ENCODE measurements at places on chromosomes 5 and 9.

GRCh38 chr9:124266139-124266825 lies 8.5 kb downstream of the NEK6 start:
- no peak for DNase-seq

DNA sequence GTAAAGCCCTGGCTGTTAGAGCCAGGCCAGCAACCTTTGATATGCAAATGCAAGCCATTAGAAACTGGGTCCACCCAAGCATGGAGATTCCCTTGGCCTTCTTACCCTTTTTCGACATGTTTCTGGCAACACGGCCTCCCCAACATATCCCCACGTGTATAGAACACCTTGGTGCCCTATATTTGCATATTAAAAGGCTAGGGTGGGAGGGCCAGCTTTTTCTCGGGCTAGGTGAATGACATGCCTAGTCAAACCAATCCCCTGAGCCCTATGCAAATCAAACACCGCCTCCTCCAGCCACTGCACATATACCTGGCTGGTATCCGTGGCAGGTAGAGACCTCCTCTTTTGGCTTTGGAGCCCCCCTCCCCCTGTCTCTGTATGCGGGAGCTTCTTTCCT lies 55.6 kb upstream of the ZFR start:
- DNase-seq, result no peak

GRCh38 chr9:104780796-104781395 lies 17.0 kb downstream of the NIPSNAP3B start:
- DNase-seq, result no peak

- DNase-seq, result no peak
Measured at GRCh38 chr5:15737871-15738664, 238.1 kb downstream of the FBXL7 start.

- DNase-seq, result no peak
Measured at GRCh38 chr9:97660340-97660739, 26.7 kb downstream of the NCBP1 start.

GRCh38 chr5:36418152-36418979 lies 116.7 kb upstream of the RANBP3L start:
- DNase-seq, result no peak

- peak; percentile 91 for DNase-seq
Measured at GRCh38 chr5:150590979-150591695, 49.3 kb upstream of the SYNPO start.

GRCh38 chr5:157477814-157478494 lies 17.9 kb downstream of the NIPAL4 start:
- no peak for DNase-seq

DNA sequence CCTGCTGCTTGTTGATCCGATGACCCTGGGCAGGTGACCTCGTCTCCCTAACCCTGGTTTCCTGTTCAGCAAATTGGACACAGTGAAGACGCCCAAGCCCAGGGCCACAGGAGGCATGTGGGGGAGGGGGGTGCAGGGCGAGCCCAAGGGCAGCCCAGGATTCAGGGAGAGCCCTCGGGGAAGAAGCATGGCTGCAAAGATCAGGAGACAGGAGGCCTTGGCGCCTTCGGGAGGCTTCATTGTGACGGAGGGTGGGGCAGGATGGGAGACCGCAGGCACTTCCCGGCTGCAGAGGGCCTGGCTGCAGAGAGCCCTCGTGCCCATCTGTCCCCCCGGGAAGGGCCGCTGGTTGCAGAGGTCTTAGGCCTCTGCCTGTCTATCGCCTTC lies 6.2 kb downstream of the ASS1 start:
- no peak for DNase-seq

DNA sequence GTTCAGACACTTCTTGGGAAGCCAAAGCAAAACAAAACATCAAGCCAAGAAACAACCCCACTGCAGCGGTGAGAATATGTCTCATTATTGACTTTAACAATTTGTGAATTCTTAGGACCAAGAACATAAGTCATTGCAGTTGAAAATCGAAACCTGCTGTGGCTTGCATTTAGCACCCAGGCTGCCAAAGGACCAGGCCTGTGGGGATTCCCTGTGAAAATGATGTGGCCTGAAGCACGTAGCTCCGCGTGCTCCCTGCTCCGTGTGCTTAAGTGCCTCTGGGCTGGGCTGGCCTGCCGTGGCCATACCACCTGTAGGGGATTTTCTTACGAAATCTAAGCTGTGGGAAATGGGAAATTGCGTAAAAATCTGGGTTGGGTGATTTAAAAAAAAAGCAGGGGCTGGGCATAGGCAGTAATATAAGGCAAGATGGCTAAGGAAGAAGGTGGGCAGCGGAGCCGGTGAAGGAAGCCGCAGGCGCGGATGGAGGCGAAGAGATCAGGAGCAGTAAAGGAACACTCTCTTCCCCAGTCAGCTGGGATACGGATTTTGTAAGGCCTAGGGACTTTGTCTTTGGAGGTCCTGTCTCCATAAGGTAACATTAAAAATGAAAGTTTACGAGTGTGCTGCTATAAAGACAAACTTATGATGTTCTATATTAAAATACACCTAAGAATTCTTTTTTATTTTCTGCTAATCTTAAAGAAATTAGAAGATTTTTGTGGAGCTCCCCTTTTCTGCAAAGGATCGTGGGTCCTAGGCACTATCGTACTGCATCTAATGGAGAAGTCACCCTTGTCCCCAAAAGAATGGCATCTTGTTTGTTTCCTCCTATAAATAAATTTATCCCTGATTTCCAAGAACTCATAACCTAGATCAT lies 189.6 kb upstream of the SEMA6A start:
- DNase-seq, result peak; percentile 66

- DNase-seq, result no peak
Measured at GRCh38 chr9:136270173-136270705, 24.6 kb upstream of the QSOX2 start.

DNA sequence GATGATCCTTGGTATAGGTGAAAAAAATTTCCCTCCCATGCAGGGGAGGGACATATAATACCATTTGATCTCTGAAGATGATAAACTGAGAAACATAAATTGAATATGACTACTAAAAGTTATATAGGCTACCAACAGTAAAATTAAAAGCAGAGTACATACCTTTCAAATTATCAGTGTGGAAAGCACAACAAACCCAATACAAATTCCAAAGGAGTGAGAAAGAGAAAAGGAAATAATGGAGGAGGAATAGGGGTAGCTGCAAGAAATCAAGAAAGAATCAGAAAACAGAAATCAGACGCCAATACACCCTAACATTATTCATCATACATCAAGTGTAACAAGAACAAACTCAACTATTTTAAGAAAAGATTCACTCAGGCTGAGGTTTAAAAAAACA lies 17.7 kb downstream of the GNAQ start:
- no peak for DNase-seq

DNA sequence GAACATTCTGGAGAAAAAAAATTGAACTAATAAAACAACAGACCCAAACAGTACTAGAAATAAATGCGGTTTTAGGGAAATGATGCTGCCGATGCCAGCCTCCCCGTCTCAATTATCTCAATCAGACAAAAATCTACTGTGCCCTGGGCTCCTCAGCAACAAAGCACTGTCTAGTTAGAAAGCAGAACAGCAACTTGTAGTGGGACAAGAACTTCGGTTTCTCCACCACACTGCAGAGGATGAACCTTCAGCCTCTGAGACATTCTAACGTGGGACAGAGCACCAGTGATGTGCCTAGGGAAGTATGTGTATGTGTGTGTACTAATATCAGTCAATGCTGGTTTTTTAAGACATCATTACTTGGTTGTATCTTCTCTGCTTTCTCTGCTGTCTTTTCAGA lies 11.1 kb upstream of the CAST start:
- DNase-seq, result no peak

GRCh38 chr9:38006163-38006562 lies 62.9 kb downstream of the SHB start:
- DNase-seq, result no peak

DNA sequence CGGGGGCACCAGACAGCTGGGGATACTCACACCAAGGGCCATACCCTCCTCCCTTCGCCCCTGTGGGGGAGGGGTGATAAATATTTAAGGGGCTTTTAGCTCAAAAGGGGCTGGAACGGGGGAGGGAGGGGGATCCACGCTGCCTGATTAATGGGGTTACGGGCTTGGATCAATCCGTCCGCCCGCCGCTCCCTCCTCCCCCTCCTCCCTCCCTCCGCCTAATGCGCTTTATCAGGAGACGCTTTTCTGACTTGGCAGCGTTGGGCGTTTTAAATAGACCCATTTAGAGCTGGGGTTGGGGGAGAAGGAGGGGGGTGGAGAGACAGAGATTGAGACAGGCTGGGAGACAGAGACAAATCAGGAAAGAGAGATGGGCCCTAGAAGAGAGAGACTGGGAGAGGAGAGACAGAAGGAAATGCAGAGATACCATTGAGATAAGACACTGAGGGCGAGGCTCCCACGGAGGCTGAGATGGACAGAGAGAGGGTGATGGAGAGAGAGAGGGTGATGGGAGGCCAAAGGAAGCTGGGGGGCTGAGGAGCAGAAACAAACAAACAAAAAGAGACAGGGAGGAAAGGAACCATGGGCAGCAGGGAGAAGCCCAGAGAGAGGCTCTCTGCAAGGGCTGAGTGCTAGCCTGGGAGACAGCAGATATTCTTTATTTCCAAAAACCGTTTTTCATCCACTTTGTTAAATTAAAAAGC lies 10.3 kb downstream of the CNTFR start:
- DNase-seq, result no peak

- DNase-seq, result no peak
Measured at GRCh38 chr5:111745075-111745739, 11.8 kb downstream of the NREP start.

- peak; percentile 79 for DNase-seq
Measured at GRCh38 chr5:180470966-180471582, 23.1 kb upstream of the CNOT6 start.

DNA sequence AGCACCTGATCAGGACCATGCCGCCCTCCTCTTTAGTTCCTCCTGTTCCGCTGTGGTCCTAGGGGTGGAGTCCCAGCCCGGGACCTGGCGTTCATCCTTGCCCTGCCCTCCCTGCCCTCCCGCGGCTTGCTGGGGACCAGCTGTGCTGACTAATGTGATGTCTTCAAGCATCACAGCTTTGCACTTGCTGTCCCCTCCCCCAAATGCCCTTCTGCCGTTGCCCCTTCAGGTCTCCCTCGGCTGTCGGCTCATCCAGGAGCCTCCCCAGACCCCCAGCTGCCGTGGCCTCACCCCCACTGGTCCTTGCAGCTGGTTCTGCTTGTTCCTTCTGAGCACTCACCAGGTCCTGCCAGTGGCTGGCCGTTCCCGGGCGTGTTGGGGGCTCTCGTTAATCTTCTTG lies 19.9 kb downstream of the RXRA start:
- DNase-seq, result no peak

- DNase-seq, result no peak
Measured at GRCh38 chr5:90438100-90438499, 28.5 kb upstream of the CETN3 start.

DNA sequence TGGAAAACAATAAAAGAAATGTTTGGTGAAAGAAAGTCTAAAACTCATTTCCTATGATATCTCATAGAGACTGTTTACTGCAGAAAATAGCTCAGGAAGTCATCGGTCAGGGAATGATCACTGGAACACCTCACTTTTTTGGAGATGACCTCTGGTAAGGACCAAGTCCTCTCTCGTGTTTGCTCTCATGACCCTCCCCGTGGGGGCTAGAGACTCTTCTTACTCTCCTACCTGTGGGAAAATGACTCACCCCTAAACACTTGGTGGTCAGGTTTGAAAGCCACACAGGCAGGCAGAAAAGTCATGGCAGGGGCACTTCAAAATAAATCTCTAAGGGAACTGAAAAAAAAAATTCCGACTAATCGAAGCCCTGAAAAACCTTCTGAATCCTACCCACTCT lies 48.2 kb downstream of the FAM240B start:
- DNase-seq, result no peak

GRCh38 chr5:168401226-168401625 lies 85.0 kb upstream of the RARS1 start:
- no peak for DNase-seq

DNA sequence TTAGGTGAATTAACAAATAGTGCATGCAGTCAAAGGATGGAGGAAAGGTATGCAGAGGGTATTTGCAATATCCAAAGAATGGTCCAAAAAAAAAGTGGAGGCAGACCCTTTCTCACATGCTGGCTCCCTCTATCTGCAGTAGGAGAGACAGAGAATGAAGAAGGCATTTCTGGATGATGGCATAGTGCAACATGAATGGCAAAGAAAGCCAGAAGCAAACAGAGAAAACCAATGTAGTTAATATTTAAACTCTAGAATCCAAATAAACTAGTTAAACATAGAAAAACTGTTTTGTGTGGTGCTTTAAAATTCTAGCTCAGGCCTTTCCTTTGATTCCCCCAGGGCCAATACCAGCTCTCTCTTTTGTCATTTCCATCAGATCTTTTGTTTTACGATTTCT lies 403.1 kb upstream of the WWC1 start:
- no peak for DNase-seq

GRCh38 chr5:149056616-149057165 lies 6.2 kb downstream of the SH3TC2 start:
- DNase-seq, result no peak

- DNase-seq, result no peak
Measured at GRCh38 chr9:13570068-13570974, 290.8 kb upstream of the MPDZ start.

GRCh38 chr9:115192835-115193525 lies 75.0 kb upstream of the TNC start:
- DNase-seq, result no peak

- no peak for DNase-seq
Measured at GRCh38 chr5:39547553-39548154, 122.9 kb upstream of the DAB2 start.

DNA sequence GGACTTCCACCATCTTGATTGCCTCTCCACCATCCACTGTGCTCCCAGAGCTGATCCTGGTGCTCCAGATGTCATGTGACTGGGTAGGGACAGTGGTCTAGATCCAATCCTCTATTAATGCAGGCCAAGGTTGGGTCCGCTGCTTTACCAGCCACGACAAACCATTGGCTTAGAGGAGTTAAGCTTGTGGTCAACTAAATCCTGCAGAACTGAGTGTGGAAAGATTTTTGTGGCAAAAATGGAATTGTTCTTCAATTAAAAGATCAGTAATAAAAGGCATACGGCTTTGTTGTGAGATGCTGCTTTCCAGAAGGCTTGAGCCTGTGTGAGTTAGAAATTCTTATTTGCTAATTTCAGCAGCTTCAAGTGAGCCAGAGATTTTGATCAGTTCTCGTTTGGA lies 30.7 kb downstream of the SLC1A3 start:
- no peak for DNase-seq
